ENCODE measurements at places on chromosomes 5 and 9. TPM values are rescaled to one million over a fixed set of nuclear protein-coding genes. Genes with fewer than 3 reads are reported as not detected.

The TMEM8B gene
- 2.3 TPM for total RNA-seq

The CDKN2A gene
- 8.3 TPM for total RNA-seq

The CKS2 gene
- total RNA-seq: 278 TPM

The NANS gene
- 93.3 TPM for total RNA-seq

The FOXD4L5 gene
- total RNA-seq: not detected

The SLCO6A1 gene
- not detected for total RNA-seq

The PHF24 gene
- 0.40 TPM for total RNA-seq

The MAPKAP1 gene
- 64.0 TPM for total RNA-seq

The NKD2 gene
- total RNA-seq: 102 TPM

The MYO10 gene
- total RNA-seq: 37.0 TPM

The KLHL9 gene
- 30.0 TPM for total RNA-seq

The COMMD10 gene
- 18.9 TPM for total RNA-seq

The TUSC1 gene
- 11.5 TPM for total RNA-seq

The SLC36A3 gene
- not detected for total RNA-seq

The RNF183 gene
- not detected for total RNA-seq

The IPPK gene
- total RNA-seq: 7.8 TPM

The GPR107 gene
- total RNA-seq: 23.6 TPM

The DMRT2 gene
- total RNA-seq: not detected

The SUB1 gene
- total RNA-seq: 201 TPM

All from epithelial cell of alveolus of lung (primary cell).